Ovary (tissue), 10 donors: ENCODE measurements at places on chromosomes 6 and 20. TPM values are rescaled to one million over a fixed set of nuclear protein-coding genes. Genes with fewer than 3 reads are reported as not detected.
A peak's percentile ranks its signal among the peaks of the same experiment; 100 is the strongest.

GRCh38 chr6:139153855-139154254 is 19.0 kb downstream of the HECA start:
- no peak overlapping the region for H3K27ac ChIP-seq
- no peaks in the 10 kb centered on the region for H3K36me3 ChIP-seq
- H3K4me1 ChIP-seq = peaks cover 4% of the 10 kb centered on the region
- H3K4me3 ChIP-seq = no peak overlapping the region
- no peak for DNase-seq

- H3K4me1 ChIP-seq = peaks cover 8% of the 10 kb centered on the region
- no peak overlapping the region for H3K27ac ChIP-seq
- no peaks in the 10 kb centered on the region for H3K36me3 ChIP-seq
- no peak for DNase-seq
- no peaks in the 10 kb centered on the region for H3K27me3 ChIP-seq
These were observed 331 bp upstream of the UFL1 start for GRCh38 chr6:96521306-96521643.

Gene MUC22
- not detected for total RNA-seq

DNA sequence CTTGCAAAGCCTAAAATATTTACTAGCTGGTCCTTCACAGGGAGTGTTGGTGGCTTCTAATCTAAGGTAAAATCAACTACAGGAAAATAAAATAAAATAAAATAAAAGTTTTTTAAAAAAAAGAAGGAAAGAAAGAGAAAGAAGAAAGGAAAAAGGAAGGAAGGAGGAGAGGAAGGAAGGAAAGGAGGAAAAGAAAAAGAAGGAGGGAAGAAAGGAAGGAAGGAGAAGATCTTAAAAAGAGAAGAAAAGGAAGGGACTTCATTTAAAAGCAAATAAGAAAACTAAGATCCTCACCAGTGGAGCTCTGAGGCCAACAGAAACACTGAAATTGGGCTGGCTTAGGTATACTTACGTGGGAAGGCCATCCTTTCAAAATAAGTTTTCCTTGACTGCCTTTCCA is 178.4 kb downstream of the TSHZ2 start:
- no peak for DNase-seq
- no peak overlapping the region for H3K4me3 ChIP-seq
- no peaks in the 10 kb centered on the region for H3K36me3 ChIP-seq
- H3K27ac ChIP-seq = no peak overlapping the region

Gene ZSWIM3
- 5.9 TPM for total RNA-seq

DNA sequence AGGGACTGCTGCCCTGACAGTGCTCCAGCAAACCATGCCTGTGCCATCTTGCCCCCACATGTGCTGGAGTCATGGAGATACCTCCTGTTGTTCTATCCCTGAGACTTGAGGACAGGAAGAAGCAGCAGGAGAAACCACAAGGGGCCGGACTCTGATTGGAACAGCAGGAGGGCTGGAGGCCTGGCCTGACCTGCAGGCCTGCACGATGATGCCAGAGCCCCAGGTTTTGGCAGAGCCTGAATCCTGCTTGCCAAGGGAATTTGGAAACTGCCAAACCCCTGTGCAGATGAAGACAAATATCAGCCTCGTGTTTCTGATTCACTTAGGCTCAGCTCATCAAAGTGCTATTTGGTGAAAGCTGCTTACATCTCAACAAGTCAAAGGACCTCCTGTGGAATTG is 177.6 kb downstream of the MAFB start:
- no peaks in the 10 kb centered on the region for H3K36me3 ChIP-seq
- no peak overlapping the region for H3K27ac ChIP-seq
- no peaks in the 10 kb centered on the region for H3K4me1 ChIP-seq
- H3K4me3 ChIP-seq = no peak overlapping the region
- no peaks in the 10 kb centered on the region for H3K27me3 ChIP-seq
- DNase-seq = no peak

- no peak overlapping the region for H3K27ac ChIP-seq
- H3K36me3 ChIP-seq = no peaks in the 10 kb centered on the region
These were observed 12.3 kb upstream of the ASF1A start for GRCh38 chr6:118881440-118882313.

GRCh38 chr6:139343052-139343750 is 31.2 kb downstream of the CITED2 start:
- DNase-seq = no peak
- no peaks in the 10 kb centered on the region for H3K36me3 ChIP-seq
- H3K27ac ChIP-seq = no peak overlapping the region

DNA sequence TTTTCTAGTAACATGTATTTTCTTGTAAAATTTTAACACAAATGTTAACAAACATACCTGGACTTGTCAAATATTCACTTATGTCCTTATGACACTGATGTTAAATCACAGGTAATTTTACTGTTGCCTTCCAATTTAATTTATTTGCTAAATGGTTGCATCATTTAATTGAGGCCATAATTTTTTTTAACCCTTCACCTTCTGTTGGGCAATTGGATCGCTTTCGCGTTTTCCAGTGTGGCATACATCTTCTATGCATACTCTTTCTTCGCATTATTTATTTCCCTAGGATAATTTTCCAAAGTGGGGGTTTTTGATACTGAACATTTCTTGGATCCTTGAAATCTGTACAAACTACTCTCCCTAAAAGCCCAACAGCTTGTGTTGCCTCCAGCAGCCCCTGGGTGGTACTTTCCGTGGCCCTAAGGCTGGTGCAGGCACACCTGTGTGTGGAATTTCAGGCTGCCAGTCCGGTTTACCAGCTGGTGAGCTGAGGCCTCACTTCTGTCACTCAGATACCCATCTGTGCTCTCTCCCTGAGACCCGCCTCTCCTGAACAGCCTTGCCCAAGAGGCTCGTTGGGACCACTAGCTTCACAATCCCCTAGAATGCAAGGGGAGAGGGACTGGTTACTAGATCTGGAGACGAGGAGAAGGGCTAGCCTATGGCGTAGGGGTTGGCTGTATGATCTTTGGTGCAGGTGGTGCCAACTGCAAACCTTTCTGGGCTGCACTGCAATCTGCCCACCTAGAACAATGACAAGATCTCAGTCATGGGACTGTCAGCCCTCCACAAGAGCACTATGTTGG is 11.2 kb upstream of the C20orf144 start:
- H3K27me3 ChIP-seq = no peaks in the 10 kb centered on the region
- no peaks in the 10 kb centered on the region for H3K36me3 ChIP-seq
- H3K27ac ChIP-seq = no peak overlapping the region
- DNase-seq = no peak
- no peak overlapping the region for H3K4me3 ChIP-seq
- H3K4me1 ChIP-seq = peaks cover 8% of the 10 kb centered on the region

DNA sequence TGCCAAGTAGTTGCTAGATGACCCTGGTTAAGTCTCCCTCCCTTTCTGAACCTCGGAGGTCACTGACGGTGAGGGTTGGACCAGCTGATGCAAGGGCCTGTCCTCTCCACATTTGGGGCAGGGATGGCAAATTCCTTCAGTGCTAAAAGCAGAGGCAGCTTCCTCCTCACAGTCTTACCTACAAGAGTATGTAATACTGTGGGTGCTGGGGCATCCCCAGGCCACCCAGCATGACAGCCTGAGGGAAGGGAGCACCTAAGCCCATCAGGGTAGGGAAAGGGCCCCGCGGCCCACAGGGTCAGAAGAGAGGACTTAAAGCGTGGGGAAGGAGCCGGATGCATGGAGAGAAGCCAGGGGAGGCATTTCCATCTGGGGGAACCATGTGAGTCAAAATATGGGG is 38.0 kb downstream of the TGM3 start:
- no peak for DNase-seq
- H3K27me3 ChIP-seq = no peaks in the 10 kb centered on the region
- no peak overlapping the region for H3K4me3 ChIP-seq
- no peak overlapping the region for H3K27ac ChIP-seq
- H3K36me3 ChIP-seq = no peaks in the 10 kb centered on the region

- DNase-seq = no peak
- no peak overlapping the region for H3K4me3 ChIP-seq
- no peak overlapping the region for H3K27ac ChIP-seq
- H3K4me1 ChIP-seq = peaks cover 10% of the 10 kb centered on the region
- no peaks in the 10 kb centered on the region for H3K27me3 ChIP-seq
- H3K36me3 ChIP-seq = no peaks in the 10 kb centered on the region
These were observed 17.7 kb downstream of the RIPOR3 start for GRCh38 chr20:50673466-50674137.

Gene NOX3
- not detected for total RNA-seq

DNA sequence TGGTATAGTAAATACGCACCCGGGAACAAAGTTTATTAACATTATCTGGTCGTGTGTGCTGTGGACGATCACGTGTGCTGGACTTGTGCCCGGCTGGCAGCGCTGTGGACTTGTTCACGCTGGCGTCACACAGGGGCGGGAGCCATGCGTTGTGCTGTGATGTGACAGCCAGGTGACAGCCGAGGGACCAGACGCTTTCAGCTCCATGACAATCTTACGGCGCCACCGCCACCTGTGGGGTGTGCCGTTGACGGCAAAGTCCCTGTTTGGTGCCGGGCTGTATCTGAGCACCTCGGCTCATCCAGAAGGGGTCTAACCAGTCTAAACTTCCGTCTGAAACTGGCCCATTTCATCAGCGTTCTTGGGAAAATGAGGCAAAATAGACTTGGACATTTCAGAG is 25.2 kb downstream of the DLL1 start:
- H3K27ac ChIP-seq = no peak overlapping the region
- no peaks in the 10 kb centered on the region for H3K4me1 ChIP-seq
- no peak overlapping the region for H3K4me3 ChIP-seq
- no peaks in the 10 kb centered on the region for H3K36me3 ChIP-seq
- no peak for DNase-seq

DNA sequence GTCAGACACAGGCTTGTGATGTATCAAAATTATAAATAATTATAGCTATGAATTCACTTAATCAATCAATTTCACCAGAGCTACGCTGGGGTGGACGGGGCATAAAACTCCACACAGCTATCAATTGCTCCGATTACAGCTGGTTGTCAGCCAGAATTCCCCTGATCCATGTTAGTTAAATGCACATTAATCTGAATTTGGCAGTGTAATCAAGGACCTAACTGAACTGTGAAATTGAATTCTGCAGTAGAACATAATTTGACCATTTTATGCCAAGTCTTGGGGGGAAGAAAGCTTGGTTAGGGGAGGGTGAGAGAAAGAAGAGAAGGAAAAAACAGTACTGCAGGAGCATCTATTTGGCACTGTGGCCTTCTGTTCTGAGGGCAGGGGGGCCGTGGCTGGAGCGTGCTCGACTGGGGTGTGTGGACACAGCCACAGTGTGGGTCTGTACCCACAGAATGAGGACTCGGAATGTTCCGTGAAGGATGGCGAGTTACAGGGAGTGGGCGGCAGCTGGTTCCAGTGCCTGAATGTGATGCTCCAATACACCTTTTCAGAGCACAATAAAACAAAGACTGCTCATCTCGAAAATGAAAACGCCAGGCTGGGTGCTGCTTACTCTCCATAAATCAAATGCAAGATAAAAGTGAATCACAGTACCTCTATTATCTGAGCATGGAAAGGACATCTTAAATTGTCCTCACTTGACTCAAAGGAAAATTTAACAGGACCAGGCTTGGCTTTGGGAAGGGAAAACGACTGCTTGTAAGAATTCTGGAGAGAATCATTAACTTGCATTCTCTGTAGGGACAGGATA is 59.2 kb downstream of the LAMP5 start:
- H3K27ac ChIP-seq = no peak overlapping the region
- no peaks in the 10 kb centered on the region for H3K4me1 ChIP-seq
- H3K4me3 ChIP-seq = no peak overlapping the region
- no peaks in the 10 kb centered on the region for H3K36me3 ChIP-seq
- DNase-seq = no peak
- no peaks in the 10 kb centered on the region for H3K27me3 ChIP-seq

DNA sequence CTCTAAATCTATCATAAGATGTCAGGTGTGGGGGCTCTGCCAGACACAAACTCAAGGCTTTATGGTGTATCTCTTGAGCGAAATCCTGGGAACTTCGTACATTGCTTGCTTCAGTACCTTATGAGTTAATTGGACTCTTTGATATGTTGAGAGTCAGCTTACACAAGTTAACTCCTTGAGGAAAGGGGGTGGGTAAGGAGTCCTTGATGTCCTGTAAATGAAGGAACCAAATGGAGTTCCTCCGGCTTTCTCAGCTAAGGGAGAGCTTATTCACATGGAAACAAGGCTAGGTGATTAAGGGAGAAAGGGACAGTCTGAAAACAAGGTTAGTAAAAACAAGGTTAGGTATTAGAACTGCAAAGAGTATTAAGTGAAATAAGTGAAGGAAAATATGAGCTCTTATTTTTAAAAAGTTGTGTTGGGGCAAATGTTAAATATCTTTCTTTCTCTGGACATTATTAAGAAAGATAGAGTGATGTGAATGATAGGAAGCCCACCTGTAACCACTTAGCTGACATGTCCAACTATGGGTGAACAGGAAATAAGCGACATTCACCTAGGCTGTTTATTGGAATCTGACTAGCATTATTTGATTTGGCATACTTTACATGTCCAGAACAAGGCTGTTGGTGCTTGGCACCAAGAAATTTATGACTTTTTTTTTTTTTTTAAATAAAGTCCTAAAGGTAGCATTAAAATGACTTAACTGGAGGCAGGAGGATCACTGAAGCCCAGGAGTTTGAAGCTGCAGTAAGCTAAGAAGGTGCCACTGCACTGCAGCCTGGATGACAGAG is 26.5 kb downstream of the GTF2H5 start:
- H3K27ac ChIP-seq = no peak overlapping the region
- no peak overlapping the region for H3K4me3 ChIP-seq
- H3K4me1 ChIP-seq = peaks cover 6% of the 10 kb centered on the region
- DNase-seq = no peak

Gene C6orf118
- not detected for total RNA-seq

- no peaks in the 10 kb centered on the region for H3K27me3 ChIP-seq
- H3K4me3 ChIP-seq = no peak overlapping the region
- no peaks in the 10 kb centered on the region for H3K4me1 ChIP-seq
- no peak overlapping the region for H3K27ac ChIP-seq
These were observed 167.1 kb upstream of the SLC24A3 start for GRCh38 chr20:19045371-19045770.

Gene CTAGE9
- not detected for total RNA-seq

DNA sequence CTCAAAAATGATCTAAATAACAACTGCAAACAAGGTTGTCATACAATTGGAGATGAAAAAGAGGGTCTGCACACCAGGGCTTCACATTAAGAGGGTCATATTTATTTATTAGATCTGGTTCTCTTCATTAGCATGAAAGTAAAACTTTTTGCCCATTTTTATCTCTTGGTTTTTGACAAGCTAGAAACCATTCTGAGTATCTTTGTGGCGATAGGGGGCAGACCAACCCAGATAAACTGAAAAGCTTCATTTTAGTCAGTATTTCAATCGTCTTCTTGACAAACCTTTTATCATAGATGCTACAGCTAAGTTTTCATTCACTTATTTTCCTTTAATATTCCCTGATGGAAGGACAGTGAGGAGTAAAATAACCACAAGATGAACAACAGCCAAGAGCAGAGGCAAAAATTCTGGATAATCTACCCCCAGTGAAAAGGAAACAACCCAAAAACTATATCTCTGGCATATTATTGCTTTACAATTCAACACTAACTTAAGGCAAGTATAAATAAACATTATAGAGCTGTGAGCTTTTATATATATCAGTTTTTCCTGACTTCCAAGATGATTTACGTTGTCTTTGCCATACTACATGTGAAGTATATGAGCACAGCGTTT is 45.2 kb downstream of the THEMIS start:
- H3K4me3 ChIP-seq = no peak overlapping the region
- no peak overlapping the region for H3K27ac ChIP-seq
- DNase-seq = peak; percentile 17
- no peaks in the 10 kb centered on the region for H3K27me3 ChIP-seq
- no peaks in the 10 kb centered on the region for H3K4me1 ChIP-seq

Gene ADTRP
- total RNA-seq = not detected
